ENCODE measurements at places on chromosomes 2 and 18. TPM values are rescaled to one million over a fixed set of nuclear protein-coding genes. Genes with fewer than 3 reads are reported as not detected.

DNA sequence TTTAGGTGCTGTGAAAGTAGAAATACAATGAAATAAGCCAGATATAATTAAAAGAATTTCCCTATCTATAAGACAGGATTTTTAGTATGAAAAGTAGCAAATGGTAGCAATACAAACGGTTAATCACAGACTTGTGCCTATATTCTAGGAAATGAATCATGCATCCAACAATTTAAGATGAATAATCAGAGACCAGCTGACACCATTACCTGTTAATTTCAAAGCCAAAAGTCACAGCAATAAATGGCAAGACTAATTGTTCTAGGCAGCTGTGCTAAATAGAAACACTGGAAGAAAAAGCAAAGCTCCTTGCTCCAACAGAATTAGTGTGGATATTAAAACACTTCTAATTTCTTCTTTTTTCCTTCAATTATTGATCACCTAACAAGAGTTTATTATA, 35.1 kb upstream of the MPP4 start:
- DNase-seq = no peak

GLI2 gene
- total RNA-seq = 2.4 TPM

RETSAT gene
- 39.4 TPM for total RNA-seq

- DNase-seq = no peak
Observed at GRCh38 chr2:198385856-198386255, 581.5 kb downstream of the PLCL1 start.

PRSS56 gene
- not detected for total RNA-seq

GRCh38 chr2:9330612-9331270, 92.6 kb downstream of the ITGB1BP1 start:
- DNase-seq = no peak

DNA sequence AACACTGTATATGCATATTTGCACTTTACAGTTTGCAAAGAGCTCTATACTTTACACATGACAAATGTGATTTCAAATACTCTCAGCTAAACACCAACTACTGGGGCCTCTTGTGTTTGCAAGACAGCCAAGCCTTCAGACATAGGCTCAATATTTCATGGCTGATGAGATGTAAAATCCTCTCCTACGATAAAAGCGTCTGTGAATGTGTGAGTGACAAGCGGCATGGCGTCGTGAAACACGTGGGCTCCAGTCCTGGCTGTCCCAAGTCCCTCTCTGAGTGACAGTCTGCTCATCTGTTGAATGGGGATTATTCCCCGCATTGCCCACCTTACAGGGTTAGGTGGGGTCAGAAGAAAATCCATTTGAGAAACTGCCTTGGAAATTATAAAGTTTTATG, 489.8 kb downstream of the RNF144A start:
- DNase-seq = no peak

GRCh38 chr2:122391726-122392125, 636.3 kb downstream of the TSN start:
- DNase-seq = no peak

GRCh38 chr2:186699742-186700141, 5.9 kb downstream of the FAM171B start:
- no peak for DNase-seq

UGT1A10 gene
- not detected for total RNA-seq

DNA sequence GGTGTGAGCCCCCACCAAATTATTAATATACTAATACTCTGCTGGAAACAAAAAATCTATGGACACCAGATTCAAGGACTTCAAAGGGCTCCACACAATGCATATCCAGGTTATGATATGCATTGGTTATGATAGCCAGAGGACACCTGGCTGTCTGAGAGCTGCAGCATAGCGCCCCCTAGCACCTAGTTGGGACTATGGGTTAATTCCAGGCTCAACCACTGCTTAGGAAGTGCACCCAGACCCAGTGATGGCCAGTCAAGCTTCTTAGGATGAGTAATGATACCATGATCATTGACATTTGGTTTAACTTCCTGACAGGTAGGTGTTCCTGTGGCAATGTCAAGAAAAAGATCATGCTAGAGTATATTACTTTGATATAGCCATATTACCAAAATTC, 3.8 kb upstream of the FRZB start:
- no peak for DNase-seq
